ENCODE measurements at places on chromosomes 11 and 22.
A peak's percentile ranks its signal among the peaks of the same experiment; 100 is the strongest.

- no peak for DNase-seq
Measured at GRCh38 chr11:85086504-85087284, 540.5 kb downstream of the DLG2 start.

GRCh38 chr22:22235558-22235957 is 9.0 kb upstream of the VPREB1 start:
- peak; percentile 11 for DNase-seq

- DNase-seq: no peak
Measured at GRCh38 chr22:39725351-39726035, 154.9 kb downstream of the CACNA1I start.

- peak; percentile 7 for DNase-seq
Measured at GRCh38 chr11:71568704-71569349, 3.5 kb downstream of the KRTAP5-10 start.

DNA sequence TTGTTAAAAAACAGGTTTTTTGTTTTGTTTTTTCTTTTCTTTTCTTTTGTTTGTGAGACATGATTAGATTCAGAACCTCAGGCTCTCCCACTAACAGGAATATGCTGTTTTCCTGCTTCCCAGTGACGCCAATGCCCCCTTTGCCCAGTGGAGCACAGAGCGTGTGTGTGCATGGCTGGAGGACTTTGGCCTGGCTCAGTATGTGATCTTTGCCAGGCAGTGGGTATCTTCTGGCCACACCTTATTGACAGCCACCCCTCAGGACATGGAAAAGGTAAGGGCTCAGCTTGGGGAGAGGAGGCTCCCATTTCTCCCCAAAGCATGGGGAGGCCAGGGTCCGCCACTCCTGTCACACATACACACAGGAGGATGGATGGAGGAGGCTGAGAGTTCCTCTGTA is 25.0 kb downstream of the CYB5R2 start:
- DNase-seq: no peak

GRCh38 chr11:69277074-69277809 is 16.7 kb upstream of the MYEOV start:
- DNase-seq: no peak

GRCh38 chr11:123526027-123526805 is 96.1 kb downstream of the GRAMD1B start:
- DNase-seq: no peak

GRCh38 chr11:8387141-8387540 is 123.5 kb upstream of the LMO1 start:
- DNase-seq: no peak

- DNase-seq: no peak
Measured at GRCh38 chr11:3922056-3922455, 66.6 kb downstream of the STIM1 start.

DNA sequence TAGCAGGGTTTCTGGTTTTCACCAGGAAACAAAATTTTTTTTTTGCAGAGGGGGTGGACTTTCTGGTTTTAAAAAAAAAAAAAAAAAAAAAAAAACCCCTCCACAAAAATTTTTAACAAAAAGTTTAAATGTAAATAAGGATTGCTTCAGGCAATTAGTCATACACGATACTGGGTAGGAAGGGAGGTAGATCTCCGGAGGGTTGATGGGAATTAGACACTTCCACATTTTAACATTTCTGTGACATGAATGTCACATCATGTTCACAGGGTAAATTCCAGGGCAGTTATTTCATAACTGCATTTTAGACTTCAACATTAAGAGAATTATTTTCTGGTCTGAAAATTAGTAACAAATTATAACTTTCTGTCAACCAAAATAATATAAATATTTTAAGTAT is 15.9 kb downstream of the NUP98 start:
- no peak for DNase-seq

GRCh38 chr11:122721201-122721963 is 65.9 kb downstream of the UBASH3B start:
- DNase-seq: peak; percentile 39

GRCh38 chr11:102560555-102561011 is 30.0 kb upstream of the MMP7 start:
- peak; percentile 93 for DNase-seq

GRCh38 chr11:64000026-64000739 is 13.9 kb downstream of the OTUB1 start:
- DNase-seq: peak; percentile 90

- no peak for DNase-seq
Measured at GRCh38 chr22:43147821-43148220, 3.5 kb upstream of the TSPO start.

GRCh38 chr22:37824674-37825641 is 1.8 kb downstream of the GALR3 start:
- DNase-seq: peak; percentile 61

GRCh38 chr22:19876314-19876940 is 21.8 kb upstream of the GNB1L start:
- DNase-seq: no peak

DNA sequence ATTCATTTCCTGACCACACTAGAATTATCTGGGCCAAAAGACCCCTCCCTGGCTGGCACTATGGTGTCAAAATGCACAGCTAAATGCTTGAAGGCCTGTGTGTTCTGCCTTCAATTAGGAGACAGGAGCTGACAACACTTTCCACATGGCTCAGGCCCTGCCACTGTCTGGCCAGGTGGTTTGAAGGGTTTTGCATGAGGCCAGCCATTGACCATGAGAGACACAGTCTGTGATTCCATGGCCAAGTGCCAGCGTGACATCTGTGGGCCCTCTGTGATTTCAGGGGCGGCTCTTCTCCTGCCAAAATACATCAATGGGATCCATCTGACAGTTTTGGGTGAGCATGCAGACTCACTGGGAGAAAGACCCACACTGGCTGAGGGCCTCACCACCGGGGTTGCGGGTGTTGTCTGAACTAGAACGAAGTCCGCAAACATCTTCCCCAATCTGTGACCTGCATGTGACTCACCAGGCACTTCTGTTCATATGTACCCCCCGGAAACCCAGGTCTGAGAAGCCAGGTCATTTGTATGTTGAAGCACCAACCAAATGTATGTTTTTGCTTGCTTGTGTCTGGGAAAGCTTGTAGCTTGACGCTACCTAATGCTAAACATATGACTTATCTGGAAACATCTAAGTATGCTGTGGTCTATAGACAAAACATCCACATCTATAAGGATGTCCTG is 20.7 kb upstream of the NAV2 start:
- no peak for DNase-seq

DNA sequence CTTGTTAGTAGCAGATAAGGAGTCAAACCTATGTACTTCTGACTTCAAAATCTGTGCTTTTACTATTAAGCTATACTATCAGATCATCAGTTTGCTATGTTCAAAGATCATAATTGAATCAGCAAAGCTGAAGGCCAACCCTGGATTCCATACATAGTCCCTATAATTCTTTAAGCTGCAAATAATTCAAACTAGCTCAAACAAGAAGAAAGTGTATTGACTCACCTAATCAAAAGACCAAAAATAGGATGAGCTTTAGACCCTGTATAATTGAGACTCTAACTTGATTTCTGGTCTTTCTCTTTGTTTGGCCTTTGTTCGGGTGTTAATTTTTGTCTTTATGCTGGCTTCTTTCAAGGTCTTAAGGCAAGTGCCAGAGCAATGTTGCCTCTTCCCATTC is 213.7 kb downstream of the CWF19L2 start:
- no peak for DNase-seq

DNA sequence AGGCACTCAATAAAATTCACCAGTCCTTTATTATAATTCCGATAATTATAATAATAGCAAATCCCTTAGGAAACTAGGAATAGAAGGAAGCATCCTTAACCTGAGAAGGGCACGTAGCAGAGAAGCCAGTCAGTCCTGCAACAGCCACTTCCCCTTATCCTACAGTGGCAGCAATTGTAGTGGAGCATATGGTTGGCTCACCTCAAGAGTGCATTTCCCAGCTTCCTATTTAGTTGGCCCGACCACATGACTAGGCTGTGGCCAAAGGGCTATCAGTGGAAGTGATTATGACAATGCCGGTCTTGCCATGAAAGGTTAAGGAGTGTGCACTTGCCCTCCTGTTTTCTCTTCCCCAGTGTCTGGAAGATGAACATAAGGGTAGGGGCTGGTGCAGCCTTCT is 27.0 kb downstream of the TESMIN start:
- no peak for DNase-seq

GRCh38 chr11:93525601-93526345 is 17.4 kb downstream of the SMCO4 start:
- DNase-seq: peak; percentile 28

GRCh38 chr22:46031066-46031465 is 54.1 kb upstream of the WNT7B start:
- no peak for DNase-seq

DNA sequence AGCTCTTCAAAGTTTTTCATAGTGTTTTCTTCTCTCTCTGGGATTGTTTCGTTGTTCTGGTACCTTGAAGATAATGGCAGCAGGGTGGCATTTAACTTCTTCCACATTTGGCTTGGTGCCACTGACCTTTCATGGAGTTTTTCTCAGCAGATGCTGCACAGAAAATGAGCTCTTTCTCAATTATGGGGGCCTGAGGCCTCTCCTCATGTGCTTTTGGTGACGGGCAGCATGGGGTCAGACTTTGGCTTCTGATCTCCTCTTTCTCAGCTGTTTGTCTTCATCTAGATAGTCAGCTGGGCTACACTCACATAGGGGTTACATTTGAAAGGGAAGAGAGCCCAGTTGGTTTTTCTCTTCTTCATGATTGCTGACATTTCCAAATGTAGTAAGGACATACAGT is 76.3 kb downstream of the FAT3 start:
- DNase-seq: no peak

DNA sequence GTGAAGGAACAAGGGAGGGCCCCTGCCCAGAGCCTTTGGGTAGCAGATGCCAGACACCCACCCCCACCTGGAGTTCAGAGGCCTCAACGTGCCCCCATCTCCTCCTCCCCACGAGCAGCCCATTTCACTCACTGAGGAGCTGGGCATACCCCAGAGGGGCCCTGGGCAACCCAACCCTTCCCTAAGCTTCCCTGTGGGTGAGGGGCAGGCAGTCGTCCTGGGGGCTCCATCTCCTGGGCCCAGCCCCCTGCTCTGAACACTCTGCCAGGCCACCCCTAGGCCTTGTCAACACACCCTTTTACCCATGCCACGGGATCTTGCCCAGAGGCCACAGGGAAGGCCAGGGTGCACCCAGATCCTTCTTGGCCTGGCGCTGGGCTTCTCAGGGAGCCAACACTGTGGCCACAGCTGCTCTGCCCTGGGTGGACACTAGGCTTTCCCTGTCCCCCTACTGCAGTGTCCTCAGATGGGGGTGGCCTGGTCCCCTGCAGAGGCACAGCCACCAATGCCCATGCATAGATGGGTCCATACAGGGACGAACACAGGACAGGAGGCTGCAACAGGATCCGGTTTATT is 3.4 kb downstream of the SLC25A1 start:
- DNase-seq: no peak

- peak; percentile 42 for DNase-seq
Measured at GRCh38 chr11:35077709-35078469, 61.1 kb upstream of the CD44 start.

- DNase-seq: no peak
Measured at GRCh38 chr22:33707581-33707980, 212.7 kb downstream of the LARGE1 start.

- no peak for DNase-seq
Measured at GRCh38 chr22:48093981-48094380, 1331.5 kb downstream of the TBC1D22A start.

DNA sequence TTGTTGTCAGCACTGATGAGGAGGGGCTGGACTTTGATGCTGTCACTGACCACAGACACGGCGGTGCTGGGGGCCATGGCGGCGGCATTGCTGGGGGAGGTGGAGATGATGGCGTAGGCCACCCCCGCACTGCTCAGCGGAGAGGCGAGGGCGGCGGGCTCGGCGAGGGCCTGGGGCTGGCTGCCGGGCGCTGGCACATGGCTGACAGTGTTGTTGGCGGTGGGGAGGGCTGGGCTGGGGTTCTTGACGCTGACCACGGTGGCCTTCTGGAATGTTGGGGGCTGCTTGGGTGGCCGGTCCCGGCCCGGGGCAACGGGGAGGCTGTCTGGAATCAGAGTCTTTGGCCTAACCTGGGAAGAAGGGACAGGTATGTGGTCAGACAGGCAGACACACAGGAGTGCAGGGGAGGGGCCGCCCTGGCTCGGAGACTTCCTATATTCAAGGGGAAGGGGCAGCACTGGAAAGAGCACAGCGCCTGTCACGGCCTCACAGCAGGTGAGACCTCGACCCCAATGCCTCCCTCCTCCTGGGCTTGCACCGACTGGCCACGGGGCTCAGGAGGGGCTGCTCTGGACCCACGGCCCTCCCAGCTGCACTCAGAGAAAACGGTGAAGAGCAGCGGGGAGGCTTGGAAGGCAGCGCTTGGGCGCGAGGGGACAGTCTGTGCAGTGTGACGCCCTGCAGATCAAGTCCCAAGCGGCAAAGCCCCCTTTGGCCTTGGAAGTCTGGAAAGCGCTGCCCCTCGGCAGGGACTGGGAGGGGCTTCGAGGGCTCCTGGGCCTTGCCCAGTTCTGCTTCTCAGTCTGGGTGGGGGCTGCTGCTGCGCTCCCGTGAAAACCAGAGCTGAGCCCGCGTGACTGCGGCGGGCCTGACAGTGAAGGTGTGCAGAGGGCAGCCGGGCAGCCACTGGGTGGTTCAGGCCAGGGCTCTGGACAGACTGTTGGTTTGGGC is 93.2 kb downstream of the PHF21B start:
- no peak for DNase-seq

GRCh38 chr11:104679258-104679657 is 219.0 kb downstream of the CASP12 start:
- DNase-seq: no peak

GRCh38 chr11:10302359-10302743 is 2.5 kb upstream of the ADM start:
- no peak for DNase-seq

- DNase-seq: peak; percentile 89
Measured at GRCh38 chr11:128502726-128503125, 84.6 kb downstream of the ETS1 start.

- no peak for DNase-seq
Measured at GRCh38 chr11:69087133-69087524, 38.4 kb downstream of the TPCN2 start.

DNA sequence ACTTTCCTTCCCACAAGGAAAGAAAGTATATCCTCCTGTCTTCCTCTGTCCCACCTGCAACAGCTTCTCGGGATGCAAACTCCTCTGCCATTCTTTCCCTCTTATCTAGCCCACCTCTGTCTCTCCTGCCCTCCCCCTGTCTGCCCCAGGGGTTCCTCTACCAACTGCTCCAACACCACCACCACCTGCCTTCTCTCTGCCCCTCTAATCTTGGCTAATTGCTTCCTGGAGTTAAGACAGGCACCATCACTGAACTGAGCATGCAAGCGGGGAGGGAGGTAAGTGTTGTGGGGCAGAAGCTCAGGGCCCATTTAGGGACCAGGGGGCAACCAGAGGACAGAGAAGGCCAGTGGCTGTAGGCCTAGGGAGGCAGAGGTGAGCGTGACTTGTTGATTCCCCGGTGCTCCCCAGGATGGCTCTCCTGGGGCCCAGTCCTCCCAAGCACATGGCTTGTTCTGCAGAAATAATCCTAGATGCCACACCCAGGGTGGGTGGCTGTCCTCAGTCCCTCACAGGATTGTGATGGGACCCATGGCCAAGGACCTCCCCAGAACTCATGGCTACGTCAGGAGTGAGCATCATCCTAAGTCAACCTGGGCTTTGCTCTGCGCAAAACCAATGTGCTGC is 111.1 kb downstream of the TP53I11 start:
- no peak for DNase-seq
